ENCODE measurements at places on chromosomes 11 and 22.

- no peak for DNase-seq
Observed at GRCh38 chr11:3380706-3381545, 2.0 kb upstream of the ZNF195 start.

DNA sequence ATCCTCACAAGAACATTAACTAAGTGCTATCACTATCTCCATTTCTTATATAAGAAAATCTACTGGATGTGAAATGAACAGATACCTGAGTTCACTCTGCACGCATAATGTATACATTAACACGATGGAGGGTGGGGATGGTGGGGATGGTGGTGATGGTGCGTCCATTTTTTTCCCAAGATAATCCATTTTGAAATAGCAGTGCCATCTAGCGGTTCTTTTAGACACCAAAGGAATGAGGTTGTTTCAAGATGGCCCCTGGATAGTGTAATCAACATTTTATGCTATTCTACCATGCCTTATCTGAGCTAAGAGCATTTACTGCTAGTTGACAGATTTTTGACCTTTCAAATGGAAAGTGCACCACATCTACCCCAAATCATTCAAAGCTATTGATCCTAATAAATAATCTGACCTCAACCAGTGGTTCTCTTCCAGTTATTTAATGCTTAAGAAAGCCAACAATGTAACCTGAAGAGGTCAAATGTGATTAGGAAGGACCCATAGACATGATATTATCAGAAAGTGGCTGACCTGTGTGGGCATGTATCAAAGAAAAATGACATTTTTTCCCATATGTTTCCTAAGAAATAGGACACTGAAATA, 714.7 kb upstream of the TENM4 start:
- no peak for DNase-seq

- DNase-seq: no peak
Observed at GRCh38 chr22:39503630-39504029, 1.5 kb downstream of the MIEF1 start.

DNA sequence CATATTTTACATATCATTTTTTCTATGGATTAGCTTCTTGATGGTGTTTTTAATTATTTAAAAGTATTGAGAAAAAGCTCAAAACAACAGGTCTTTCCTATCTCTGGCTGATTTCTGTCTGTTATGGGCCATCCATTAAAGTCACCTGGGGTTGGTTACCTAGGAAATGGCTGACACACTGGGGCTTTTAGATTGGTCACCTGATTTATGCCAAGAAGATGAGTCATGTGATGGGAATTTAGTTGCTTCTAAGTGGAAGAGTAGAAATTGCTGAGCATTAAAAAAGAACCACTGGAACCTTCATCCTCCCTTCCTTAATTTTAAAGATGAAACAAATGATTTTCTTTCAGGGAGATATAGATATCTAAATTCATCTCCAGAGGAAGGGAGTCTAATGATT, 48.8 kb upstream of the LARGE1 start:
- no peak for DNase-seq

DNA sequence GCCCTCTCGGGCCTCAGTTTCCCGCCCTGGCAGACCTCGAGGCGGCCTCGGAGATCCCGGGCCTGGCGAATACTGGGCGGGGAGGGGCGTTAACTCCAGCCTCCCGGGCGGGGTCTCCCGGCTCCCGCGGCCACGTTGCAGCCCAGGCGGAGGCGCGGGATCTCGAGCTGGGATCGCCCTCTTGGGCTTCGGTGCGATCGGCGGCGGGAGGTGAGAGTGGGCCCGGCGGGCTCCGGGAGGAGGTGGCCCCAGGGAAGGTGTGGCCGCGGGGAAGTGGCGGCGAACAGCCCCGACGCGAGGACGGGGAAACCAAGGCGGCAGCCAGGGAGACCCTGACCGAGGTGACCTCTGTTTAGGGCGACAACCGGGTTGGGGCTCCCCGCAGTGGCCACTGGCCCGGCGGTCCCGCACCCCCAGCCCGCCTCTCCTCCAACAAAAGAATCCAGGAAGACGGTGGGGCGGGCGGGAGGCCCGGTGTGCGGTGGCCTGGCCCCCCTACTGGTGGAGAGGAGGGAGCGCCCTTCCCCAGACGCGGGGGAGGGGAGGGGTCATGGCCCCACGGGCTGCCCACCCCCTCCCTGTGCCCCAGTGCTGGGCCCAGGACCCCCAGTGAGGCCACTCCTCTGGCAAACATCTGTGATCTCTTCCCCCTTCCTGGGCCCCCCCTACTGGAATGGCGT, at the start of gene PHETA2:
PHETA2 (plus strand) TSS at position 117 of the 680 bp plus-strand sequence. CDS start 3,046 bp downstream, outside the sequence.
- peak; percentile 51 for DNase-seq

GRCh38 chr11:134014511-134014910, 54.4 kb upstream of the JAM3 start:
- no peak for DNase-seq

- DNase-seq: peak; percentile 11
Observed at GRCh38 chr11:19660076-19660475, 52.6 kb upstream of the NAV2 start.

- no peak for DNase-seq
Observed at GRCh38 chr11:79510960-79511359, 70.1 kb upstream of the TENM4 start.

DNA sequence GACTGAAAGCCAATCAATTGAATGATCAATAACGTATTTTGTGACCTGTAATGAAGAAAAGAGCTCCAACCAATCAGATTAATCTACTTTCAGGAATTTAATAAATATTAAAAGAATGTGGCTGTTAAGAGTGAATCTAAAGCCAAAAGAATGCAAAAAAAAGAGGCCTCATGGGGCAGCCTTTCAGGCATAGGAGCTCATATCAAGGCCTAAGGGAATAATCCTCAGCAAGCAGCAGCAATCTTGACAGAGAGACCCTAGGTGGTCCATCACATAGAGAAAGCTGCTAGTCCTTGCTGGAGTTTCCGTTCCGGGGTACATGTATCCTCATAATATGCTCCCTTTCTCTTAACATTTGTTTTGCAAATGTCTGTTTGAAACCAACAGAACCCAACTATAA, 313.1 kb upstream of the PITPNB start:
- DNase-seq: no peak

DNA sequence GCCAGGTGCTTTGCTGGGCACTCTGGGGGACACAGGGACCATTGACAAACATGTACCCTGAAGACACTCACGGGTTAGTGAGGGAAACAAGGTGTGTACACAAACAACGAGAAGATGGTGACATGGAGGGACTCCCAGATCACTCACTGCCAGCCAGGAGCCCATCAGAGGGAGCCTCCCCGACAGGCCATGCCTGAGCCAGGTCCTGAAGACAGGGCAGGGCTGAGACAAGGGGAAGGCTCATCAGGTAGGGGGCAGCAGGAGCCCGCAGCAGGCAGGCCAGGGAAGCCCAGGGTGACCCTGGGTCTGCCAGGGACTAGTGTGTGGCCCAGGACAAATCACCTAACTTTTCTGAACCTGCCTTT, 127.9 kb downstream of the BUD13 start:
- no peak for DNase-seq

- no peak for DNase-seq
Observed at GRCh38 chr11:66454247-66454646, 12.5 kb upstream of the PELI3 start.

GRCh38 chr11:6576471-6577373, 26.7 kb downstream of the RRP8 start:
- no peak for DNase-seq

GRCh38 chr22:46629291-46629690, 9.1 kb downstream of the GRAMD4 start:
- no peak for DNase-seq

GRCh38 chr22:44570476-44571445, 72.7 kb upstream of the RTL6 start:
- DNase-seq: no peak

DNA sequence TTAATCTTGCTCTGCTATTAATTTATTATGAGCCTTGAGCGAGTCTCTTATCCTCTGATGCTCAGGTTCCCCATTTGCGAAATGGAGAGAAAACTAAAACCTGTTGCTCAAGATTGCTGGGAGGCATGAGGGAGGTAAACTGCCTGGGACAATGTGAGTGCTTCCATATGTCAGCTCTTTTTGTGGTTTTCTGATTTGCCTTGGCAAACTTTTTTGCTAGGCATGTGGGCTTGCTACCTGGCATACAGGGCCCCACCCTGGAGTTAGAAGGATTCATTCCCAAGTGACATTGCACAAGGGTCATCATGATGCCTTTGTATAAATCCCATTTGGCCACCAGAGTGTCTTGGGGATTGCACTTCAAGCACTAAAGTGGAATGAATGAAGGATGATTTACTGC, 22.4 kb downstream of the TSPAN18 start:
- DNase-seq: no peak

GRCh38 chr11:119794756-119795155, 65.8 kb upstream of the NECTIN1 start:
- DNase-seq: no peak

DNA sequence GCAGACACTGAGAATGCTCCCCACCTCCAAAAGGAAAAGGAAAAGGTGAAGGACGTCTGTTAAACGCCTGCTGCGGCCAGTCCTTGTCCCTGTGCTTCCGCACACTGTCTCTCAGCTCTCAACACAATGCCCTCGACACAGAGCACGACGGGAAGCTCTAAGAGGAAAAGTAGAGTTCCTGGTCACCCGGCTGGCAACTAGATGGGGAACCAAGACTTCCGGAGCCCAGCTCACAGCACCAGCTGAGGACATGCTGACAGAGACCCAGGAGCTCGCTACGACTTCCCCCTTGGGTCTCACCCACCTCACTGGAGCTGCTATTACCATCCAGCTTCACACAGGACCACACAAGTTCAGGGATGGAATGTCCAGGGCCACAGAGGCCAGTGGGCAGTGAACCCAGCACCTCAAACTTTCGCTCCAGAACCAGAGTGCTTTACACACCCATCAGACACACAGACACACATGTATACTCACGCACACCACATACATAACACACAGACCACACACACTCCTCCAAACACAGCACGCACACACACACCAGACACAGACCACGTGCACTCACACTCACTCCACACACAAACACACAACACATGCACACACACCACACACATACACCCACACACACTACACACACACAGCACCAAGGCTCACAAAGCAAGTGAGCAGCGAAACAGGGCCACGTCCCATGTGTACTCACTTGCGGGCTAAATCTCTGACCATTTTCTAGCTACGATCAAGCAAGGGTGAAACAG, 9.6 kb downstream of the SULT4A1 start:
- no peak for DNase-seq

DNA sequence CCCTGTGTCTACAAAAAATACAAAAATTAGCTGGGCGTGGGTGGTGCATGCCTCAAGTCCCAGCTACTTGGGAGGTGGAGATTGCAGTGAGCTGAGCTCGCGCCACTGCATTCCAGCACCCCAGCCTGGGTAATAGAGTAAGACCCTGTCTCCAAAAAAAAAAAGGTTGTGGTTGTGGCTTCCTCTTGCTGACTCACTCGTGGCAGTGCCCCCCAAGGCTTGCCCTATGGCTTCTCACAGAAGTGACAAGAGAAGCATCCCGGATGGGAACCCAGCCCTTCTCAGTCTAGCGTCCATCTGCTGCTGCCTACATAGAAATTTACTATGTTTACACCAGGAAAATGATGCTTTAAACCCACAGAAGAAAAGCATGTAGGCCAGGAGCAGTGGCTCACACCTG, 68.5 kb upstream of the PITPNB start:
- DNase-seq: no peak

- no peak for DNase-seq
Observed at GRCh38 chr11:119578521-119579191, 150.3 kb downstream of the NECTIN1 start.

DNA sequence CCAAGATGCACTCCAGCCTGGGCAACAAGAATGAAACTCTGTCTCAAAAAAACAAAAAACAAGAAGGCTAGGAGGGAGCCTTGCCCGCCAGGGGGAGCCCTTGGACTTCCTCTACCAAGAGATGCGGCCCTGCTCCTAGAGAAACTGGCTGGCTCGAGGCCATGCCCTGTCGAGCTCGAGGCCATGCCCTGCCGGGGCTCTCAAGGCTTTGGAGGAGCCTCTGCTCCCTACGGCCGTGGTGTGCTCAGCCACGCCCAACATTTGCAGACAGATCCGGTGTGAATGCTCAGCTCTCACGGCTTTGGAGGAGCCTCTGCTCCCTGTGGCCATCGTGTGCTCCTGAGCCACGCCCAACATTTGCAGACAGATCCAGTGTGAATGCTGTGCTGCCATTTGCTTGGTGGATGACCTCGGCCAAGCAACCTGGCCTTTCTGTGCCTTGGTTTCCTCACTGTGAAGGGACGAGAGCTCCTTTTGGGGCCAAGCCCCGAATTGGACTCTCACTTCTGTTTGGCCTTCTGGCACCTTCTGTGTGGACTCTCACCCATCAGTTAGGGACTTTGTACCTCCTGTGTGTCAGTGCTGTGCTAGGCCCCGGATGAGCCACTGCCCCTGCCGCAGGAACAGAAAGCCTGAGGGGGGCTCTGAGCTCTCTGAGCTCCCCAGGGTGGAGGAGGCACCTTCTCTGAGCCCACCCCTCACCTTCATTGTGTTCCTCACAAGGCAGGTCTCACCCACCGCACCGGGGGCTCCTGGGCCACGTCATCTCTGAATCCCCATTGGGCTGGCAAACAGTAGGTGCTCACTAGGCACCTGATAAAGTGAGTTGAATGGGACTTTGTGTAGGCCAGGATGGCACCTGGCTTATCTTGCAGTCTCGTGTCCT, 14.1 kb downstream of the C11orf24 start:
- DNase-seq: peak; percentile 96

DNA sequence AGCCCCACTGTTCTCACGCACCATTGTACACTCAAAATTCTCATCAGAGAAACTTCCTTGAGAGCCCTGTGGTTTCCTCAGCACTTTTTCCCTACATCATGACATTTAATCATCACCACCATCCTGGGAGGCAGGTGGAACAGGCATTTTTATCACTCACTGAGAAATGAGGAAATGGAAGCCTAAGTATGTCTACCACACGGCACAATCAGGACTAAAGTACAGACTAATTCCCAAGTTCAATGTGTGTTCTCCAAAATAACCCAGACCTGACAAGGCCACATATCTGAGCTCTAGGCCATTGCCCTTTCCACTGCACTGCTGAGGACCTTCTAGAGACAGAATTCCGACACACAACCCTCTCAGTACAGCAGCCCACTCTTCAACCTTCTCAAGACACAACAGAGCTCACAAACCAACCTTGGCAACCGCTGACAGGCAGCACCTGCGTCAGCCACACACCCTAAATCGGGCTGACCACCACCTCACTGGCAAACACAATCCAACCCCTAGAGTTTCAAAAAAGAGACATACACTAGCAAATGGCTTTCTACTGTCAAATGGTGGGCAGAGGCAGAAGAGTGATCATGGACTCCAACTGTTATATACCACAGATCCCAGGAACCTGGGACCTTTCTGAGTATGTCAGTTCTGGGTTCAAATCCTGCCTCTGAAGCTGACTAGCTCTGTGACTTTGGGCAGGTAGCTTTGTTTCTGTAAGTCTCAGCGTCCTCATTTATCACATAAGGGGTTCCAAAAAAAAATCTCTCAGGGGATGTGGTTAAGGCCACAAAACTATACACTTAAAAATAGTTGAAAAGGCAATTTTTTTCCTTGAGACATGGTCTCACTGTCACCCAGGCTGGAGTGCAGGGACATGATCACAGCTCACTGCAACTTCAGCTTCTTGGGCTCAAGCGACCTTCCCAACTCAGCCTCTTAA, 16.3 kb downstream of the SMCO4 start:
- DNase-seq: no peak
